ENCODE measurements at places on chromosomes 3 and 15. TPM values are rescaled to one million over a fixed set of nuclear protein-coding genes. Genes with fewer than 3 reads are reported as not detected.

DNA sequence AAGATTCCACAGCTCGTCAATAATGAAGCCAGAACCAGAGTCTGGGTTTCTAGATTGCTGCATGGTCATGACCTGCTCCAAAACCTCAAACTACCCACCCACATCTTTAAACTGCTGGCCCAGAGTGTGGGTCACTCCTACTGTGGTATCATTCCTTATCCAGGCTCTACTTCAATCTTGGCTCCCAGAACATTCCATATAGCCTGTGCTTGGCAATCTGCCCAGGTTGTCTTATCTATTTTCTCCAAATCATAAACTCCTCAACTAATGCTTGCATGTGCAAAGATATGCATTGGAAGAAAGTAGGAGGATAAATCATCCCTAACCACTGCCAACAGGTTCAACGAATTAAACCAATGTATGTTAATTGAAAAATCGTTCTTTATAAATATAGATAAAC lies 169.7 kb downstream of the ANXA2 start:
- H3K4me1 ChIP-seq: no peaks in the 10 kb centered on the region
- H3K27me3 ChIP-seq: peaks cover 2% of the 10 kb centered on the region
- no peak overlapping the region for H3K4me3 ChIP-seq
- no peaks in the 10 kb centered on the region for H3K36me3 ChIP-seq

DNA sequence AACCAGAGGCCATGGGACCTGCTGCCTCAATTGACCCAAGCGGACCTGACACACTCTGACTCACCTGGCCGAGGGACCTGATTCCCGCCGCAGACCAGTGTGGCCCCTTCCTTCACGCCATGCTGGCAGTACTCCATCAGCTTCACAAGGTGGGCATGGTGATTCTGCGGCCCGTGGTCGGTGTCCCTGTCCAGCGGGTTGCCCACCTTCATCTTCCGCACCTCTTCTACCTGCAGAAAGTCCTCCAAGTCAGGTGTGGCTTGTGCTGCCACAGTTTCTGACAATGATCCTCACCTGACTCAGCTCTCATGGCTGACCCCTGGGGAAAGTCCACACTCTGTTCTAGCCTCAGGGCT lies 25.9 kb upstream of the SLC41A3 start:
- H3K4me1 ChIP-seq: peaks cover 5% of the 10 kb centered on the region
- H3K4me3 ChIP-seq: no peak overlapping the region
- no peak overlapping the region for H3K27ac ChIP-seq
- H3K27me3 ChIP-seq: no peaks in the 10 kb centered on the region

Gene FHIT
- 5.1 TPM for total RNA-seq

DNA sequence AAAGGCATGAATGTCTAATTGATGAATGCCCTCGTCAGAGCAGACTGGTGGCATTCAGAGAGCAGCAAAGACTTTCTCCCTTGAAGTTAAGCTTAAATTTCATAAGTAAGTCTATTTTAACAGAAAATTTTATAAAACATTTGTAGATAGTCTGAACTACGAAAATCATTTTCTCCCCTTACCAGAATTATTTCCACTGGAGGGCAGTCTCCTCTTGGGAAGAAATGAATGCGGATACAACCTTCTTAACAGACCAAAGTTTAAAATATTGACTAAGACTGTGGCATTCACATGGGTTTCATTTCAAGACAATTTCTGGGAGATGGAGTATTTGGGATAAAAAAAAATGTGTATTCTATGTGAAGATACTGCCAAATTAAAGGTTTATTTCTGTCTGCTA lies 669.0 kb downstream of the FHIT start:
- DNase-seq: peak; percentile 52
- H3K27me3 ChIP-seq: no peaks in the 10 kb centered on the region
- no peaks in the 10 kb centered on the region for H3K36me3 ChIP-seq
- H3K4me3 ChIP-seq: no peak overlapping the region

DNA sequence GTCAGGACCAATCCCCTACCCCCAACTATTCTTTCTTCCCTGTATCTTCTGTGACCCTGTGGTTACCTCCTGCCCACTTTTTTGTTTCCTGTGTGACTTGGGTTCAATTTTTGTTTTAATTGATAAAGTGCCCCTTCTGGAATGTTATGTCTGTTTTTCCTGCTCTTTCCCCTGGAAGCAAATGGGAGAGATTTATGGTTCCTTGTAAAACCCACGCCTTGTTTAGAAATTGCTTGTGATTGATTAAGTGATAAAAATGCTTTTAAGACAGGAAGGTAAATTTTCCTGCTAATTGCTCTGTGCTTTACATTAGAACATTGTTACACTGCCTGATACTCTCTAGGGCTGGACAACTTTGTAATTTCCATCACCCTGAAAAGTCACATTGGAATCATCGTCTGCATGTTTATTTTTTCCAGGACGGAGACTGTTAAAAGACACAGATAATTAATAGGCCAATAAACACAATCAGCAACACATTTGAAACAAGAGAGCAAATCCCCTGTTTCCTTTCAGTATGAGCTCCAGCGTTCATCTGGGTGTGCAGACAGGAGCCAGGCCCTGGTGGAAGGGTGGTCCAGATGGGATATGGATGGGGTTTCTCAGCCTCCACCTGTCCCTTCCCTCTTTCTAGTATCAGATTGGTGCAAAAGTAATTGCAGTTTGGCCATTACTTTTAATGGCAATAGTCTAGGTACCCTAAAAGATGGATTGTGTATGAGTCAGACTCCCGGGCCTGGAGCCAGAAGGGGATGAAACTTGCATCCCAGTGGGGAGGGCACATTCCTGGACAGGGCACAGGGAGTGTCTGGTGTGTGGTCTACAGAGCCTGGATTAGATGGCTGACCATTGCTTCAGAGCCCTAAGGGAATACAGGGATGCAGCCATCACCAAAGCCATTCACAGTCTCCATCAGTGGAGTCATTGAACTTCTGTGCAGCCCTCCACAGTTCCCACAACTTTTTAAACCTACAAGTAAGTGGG lies 58.1 kb upstream of the AGBL1 start:
- no peaks in the 10 kb centered on the region for H3K36me3 ChIP-seq
- H3K27ac ChIP-seq: no peak overlapping the region
- H3K4me3 ChIP-seq: no peak overlapping the region
- H3K4me1 ChIP-seq: peaks cover 3% of the 10 kb centered on the region
- peak; percentile 36 for DNase-seq

DNA sequence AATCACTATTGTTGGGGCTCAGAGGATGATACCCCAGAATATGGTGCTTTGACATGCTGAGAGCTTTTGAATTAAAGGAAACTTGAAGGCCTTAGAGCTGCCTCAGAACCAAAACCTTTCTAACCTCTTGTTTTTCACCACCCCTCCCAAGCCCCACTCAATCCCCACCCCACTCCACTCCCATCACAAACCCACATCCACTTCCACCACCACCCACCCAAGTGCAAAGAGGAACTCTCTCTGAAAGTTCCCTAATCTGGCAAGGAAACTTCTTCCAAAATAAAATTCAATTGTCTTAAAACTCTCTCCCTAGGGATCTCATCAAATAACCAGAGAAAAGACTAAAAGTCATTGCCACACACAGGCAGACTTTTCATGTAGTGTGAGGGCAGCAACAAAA lies 301.2 kb upstream of the ARHGEF26 start:
- H3K27me3 ChIP-seq: no peaks in the 10 kb centered on the region
- H3K4me3 ChIP-seq: no peak overlapping the region
- no peak overlapping the region for H3K27ac ChIP-seq
- no peak for DNase-seq
- H3K4me1 ChIP-seq: no peaks in the 10 kb centered on the region
- no peaks in the 10 kb centered on the region for H3K36me3 ChIP-seq

Measured in muscle of leg (tissue), 16 donors.